ENCODE measurements at places on chromosomes 16 and 17.

- DNase-seq, result no peak
Measured at GRCh38 chr17:2436316-2436905, 35.6 kb upstream of the MNT start.

GRCh38 chr16:89289428-89290395 lies 72.2 kb downstream of the ZNF778 start:
- DNase-seq, result peak; percentile 41

- no peak for DNase-seq
Measured at GRCh38 chr17:10661437-10661836, 4.3 kb upstream of the MYH3 start.

GRCh38 chr16:55155815-55156214 lies 168.2 kb upstream of the IRX6 start:
- DNase-seq, result no peak

GRCh38 chr17:73705594-73705993 lies 61.3 kb upstream of the SDK2 start:
- no peak for DNase-seq
